NCI-H2107 (cell line): ENCODE measurements at places on chromosomes 4 and X.

GRCh38 chr4:38223782-38224236 is 263.6 kb downstream of the PTTG2 start:
- no peak for DNase-seq

- DNase-seq: no peak
These were observed 32.6 kb downstream of the HMX1 start for GRCh38 chr4:8838961-8839431.

- no peak for DNase-seq
These were observed 92.1 kb downstream of the AFF1 start for GRCh38 chr4:87026800-87027495.

DNA sequence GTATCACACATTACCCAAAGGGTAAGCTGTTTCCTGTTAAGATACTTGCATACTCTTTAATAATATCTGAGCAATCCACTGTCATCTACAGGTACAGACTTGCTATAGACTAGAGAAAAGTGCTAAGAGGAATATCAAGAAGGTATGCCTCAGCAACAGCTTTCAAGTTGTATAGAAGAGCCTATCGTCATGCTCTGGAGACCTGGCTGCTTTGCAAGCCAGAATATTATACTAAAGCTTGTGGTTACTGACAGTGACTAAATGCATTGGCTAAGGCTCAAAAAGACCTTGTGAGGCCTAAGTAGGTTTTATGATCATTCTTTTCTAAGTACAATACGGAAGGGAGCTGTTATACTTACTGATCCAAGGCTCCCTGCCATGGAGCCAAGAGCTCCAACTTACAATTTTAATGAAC is 11.3 kb downstream of the LAMP2 start:
- DNase-seq: peak; percentile 5
